ENCODE measurements at places on chromosomes 7 and 10. TPM values are rescaled to one million over a fixed set of nuclear protein-coding genes. Genes with fewer than 3 reads are reported as not detected.

HOXA1 gene
- 0.45 TPM for total RNA-seq

SNCG gene
- total RNA-seq, result 18.3 TPM

POU6F2 gene
- not detected for total RNA-seq

CYP2C18 gene
- total RNA-seq, result not detected

PAPOLB gene
- total RNA-seq, result not detected

NRG3 gene
- not detected for total RNA-seq

AMPH gene
- 1.9 TPM for total RNA-seq

GPRIN2 gene
- total RNA-seq, result not detected

PILRB gene
- total RNA-seq, result 9.1 TPM

AS3MT gene
- 6.7 TPM for total RNA-seq

FAM25A gene
- total RNA-seq, result not detected

GRM3 gene
- total RNA-seq, result not detected

INTS1 gene
- 103 TPM for total RNA-seq

OLAH gene
- total RNA-seq, result not detected

Data from bronchus fibroblast of lung (primary cell).